Fibroblast of villous mesenchyme (primary cell): ENCODE measurements at places on chromosomes 12 and 14.
A peak's percentile ranks its signal among the peaks of the same experiment; 100 is the strongest.

DNA sequence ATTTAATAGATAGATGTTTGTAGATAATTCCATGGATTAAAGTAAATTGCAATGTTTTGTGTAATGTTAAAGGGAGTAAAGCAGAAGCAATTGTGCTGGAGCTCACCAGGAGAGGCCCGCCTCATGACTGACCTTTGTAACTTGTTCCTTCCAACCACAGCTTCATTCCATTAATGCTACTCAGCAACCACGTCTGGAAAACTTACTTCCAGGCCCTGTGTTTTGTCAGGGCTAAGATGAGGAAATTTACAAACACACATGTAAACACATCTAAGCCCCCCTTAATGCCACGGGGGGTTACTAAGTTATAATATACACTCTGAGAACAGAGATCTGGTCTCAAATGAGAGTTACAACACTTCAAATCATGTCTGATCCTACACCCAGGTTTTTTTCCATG is 12.4 kb downstream of the LUM start:
- peak; percentile 100 for DNase-seq

DNA sequence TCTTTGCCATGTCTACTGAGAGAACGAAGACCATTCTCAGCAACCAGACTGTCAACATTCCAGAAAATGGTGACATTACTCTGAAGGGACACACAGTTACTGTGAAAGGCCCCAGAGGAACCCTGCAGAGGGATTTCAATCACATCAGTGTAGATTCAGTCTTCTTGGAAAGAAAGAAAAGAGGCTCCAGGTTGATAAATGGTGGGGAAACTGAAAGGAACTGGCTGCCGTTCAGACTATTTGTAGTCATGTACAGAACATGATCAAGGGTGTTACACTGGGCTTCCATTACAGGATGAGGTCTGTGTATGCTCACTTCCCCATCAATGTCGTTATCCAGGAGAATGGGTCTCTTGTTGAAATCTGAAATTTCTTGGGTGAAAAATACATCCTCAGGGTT is 29.7 kb upstream of the PSMA6 start:
- DNase-seq, result no peak

DNA sequence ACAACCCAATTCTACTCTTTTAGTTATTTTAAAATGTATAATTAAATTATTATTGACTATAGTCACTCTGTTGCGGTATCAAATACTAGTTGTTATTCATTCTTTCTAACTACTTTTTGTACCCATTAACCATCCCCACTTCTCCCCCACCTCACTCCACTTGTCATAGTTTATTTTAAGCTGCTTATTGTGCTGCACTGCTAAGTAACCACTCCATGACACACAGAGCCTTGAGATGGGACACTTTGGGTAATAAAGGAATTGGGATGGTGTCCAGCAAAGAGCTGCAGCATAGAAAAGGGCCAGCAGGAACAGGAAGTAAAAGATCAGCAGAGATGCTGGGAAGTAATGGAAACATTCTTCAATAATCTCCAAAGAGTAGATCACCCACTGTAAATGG is 123.0 kb downstream of the RPS29 start:
- DNase-seq, result no peak

DNA sequence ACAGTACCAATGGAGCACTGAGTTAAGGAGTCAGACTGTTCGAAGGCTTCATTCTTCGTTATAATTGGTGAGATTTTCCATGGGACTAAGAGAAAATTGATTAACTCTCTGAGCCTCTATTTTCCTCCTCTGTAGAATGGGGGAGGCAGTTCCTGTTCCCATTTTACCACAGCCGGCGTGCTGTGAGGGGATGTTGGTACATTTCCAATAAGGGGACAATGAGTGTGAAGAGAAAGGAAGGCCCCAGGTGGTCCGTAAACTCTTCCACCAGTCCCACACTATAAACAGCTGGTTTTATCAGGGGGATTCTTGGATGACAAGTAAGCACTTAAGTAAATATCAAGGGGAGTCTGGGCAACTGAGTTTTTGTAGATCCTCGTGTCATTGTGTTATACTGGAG is 109.9 kb downstream of the DAD1 start:
- no peak for DNase-seq

GRCh38 chr14:72318648-72319047 is 386.4 kb downstream of the RGS6 start:
- DNase-seq, result no peak

GRCh38 chr14:75417674-75418073 is 10.1 kb upstream of the JDP2 start:
- peak; percentile 85 for DNase-seq

DNA sequence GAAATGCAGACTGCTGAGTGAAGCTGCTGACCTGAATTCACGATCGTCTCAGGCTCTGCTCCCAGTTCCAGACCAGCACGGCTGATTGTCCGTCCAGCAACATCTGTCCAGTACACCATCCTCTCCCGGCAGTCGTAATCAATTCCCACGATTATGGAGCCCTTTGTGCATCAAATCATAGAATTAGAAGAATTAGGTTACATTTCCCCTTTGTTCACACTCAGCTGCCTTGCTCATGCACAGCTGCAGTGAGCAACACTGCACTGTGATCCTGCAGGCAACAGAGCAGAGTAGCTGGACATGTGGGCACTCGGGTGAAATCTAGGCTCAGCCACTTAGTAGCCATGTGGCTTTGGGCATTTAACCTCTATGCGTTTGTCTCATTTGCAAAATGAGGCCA is 22.2 kb downstream of the RTRAF start:
- no peak for DNase-seq

- peak; percentile 99 for DNase-seq
Measured at GRCh38 chr12:47881826-47882427, 22.9 kb downstream of the VDR start.

DNA sequence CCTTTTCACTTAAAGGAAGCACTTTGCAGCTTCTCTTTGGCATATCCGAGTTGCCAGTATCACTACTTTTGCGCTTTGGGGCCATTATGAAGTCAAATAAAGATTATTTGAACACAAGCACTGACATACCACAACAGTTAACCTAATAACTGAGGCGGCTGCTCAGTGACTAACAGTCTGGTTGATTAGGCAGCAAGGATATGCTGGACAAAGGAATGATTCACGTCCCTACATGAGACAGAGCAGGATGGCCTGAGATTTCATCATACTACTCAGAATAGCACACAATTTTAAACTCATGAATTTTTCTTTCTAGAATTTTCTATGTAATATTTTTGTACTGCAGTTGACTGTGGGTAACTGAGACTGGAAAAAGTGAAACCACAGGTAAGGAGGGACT is 56.9 kb upstream of the E2F7 start:
- peak; percentile 89 for DNase-seq

DNA sequence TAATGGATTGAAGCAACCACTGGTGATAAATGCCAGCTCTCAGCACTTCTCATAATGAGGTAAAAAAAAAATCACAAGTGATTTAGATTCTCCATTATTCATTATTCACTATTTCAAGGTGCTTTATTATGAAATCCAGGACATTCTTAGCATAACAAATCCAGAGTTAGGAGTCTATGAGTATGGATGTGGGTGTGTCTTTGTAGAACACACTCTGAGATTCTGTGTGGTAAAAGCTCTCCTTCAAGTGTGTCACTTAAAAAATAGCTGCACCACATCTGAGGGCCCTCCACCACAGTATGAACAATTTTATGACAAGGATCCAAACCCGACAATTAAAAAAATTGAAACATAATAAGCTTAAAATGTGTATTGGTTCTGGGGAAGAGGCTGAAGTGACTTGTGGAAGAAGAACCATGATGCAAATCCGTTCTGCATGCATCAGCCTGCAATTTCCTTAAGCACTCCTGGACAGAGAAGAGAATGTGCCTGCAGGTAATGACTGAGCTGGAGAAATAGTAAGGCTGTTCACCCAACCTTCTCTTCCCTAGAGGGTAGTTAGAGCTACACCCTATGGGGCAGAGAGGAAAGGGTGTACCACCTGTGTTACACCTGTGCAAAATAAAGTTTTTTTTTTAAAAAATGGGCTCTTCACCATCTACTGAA is 488.5 kb upstream of the MGAT4C start:
- no peak for DNase-seq

DNA sequence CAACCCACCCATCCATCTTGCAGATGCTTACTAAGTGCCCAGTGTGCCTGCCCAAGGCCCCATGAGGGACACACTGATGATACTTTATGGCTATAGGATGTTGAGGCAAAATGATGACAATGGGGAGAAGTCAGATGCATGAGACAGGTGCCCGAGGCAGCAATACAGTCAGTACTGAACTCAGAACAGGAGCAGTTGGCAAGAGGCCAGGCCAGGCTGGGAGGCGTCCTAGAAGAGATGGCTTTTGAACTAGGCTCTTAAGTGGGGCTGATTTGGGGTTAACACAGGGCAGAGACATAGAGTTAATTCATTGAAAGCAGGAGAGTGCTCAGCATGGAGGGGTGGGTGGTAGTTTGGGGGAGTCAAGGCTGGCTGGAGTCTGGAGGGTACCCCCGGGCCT is 15.6 kb downstream of the PLBD2 start:
- no peak for DNase-seq

DNA sequence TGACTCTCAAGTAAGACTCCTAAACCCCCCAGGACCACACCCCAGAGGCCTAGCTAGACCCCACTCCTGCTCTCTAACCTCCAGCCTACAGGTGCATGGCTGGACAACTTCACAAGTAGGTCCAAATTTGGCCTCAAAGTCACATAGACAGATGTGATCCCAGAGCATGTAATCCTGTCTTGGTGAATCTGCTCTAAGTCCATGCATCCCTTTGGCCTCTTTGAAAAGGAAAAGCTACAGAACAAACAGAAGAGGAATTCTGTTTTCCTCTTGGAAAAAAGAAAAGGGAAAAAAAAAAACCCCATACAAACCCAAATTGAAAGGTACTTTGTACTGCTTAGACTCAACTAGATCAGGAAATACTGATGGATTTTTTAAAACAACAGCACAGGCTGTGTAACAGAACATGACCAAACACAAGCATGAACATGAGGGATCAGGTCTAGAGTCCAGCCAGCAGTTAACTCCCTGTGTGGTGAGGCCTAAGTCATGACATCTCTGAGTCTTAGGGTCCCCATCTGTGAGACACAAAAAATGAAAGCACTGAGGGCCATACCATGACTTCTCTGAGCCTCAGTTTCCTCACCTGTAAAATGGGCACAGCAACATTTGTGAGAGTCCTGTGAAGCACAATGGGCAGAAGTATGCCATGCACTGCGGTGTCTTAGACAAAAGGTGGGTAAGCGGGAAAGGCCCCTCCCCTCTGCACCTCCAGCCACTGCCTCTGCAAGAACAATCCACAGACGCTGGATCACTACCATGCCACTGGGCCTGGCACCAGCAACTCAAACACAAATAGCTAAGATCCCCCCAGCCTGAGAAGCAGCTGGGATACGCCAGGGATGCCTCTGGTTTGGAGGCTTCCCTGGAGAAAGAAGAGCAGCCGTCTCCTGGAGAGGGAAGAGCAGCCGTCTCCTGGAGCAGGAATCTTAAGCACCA is 9.9 kb downstream of the PITPNM2 start:
- DNase-seq, result no peak

DNA sequence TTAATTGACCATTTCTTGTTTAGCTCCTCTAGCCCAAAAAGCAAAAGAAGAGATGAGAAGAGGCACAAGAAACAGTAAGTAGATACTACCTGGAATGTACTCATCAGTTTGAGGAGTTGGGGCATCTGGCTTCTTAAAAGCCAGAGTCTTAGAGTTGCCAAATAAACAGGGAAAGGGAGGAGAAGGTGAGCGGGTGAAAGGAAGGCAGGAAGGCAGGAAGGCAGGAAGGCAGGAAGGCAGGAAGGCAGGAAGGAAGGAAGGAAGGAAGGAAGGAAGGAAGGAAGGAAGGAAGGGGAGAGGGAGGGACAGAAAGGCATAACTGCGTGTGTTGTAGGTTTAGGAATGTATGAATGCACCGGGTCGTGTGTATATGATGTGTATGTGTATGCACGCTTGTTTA is 56.7 kb upstream of the HSPB8 start:
- DNase-seq, result no peak

DNA sequence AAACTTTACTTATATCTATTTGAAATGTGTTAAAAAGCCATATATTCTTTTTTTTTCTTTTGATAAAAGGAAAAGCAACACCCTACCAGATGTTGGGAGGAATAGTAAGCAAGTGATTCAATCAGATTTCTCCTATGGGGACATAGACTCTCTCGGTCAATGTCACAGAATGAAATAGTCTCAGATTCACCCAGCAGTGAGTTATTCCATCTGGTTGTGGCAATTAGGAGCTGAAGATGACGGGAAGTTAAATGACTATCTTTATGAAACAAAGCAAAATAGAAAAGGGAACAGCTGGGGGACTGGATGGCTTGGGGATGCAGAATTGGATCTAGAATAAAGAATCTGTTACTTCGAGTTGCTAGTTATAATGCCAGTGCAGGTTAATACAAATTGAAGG is 857.0 kb downstream of the NRXN3 start:
- no peak for DNase-seq

- DNase-seq, result no peak
Measured at GRCh38 chr12:19639781-19640415, 200.6 kb downstream of the AEBP2 start.

GRCh38 chr12:70603044-70603443 is 34.2 kb downstream of the PTPRB start:
- DNase-seq, result no peak

- DNase-seq, result peak; percentile 12
Measured at GRCh38 chr14:95314609-95315008, 5.1 kb downstream of the CLMN start.

DNA sequence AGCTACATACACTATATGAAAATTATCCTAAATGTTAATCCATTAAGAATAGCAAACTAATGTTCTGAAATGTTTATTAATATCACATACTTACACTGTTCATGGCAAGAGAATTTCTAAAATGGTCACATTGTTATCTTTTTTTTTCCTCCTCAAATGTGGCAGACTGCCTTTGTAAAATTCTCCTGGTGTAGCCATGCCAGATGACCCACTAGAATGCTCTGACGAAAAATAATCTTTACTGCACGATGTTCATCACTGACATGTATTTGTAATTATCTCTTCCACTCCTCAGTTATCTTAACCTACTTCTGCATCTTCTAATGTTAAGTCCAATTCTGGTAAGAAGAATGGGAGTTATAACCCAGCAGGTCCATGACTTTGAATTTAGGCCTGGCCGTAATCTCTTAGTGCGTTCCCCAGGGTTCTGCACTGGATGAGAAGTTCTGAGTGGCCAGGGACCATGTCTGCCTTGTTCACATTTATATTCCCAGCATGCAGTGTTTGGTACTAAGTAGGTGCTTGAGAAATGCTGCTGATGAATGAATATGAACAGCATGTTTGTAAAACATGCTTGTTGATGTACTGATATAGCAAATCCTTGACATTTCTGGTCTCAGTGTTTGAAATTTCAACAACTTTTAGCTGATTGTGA is 46.7 kb downstream of the NOPCHAP1 start:
- no peak for DNase-seq
